ENCODE measurements at places on chromosomes 13 and 19. TPM values are rescaled to one million over a fixed set of nuclear protein-coding genes. Genes with fewer than 3 reads are reported as not detected.
A peak's percentile ranks its signal among the peaks of the same experiment; 100 is the strongest.

The ATP8A2 gene
- total RNA-seq: 0.05 TPM

The NKG7 gene
- not detected for total RNA-seq

The KLK8 gene
- 0.71 TPM for total RNA-seq

- peak; percentile 85 for DNase-seq
- peak overlapping the region; percentile 88 for H3K4me3 ChIP-seq
- no peaks in the 10 kb centered on the region for H3K27me3 ChIP-seq
- peaks cover 55% of the 10 kb centered on the region for H3K36me3 ChIP-seq
- H3K27ac ChIP-seq: peak overlapping the region; percentile 91
- peaks cover 8% of the 10 kb centered on the region for H3K4me1 ChIP-seq
Observed at GRCh38 chr19:17797424-17798201, 2.7 kb downstream of the B3GNT3 start.

- no peaks in the 10 kb centered on the region for H3K27me3 ChIP-seq
- no peak overlapping the region for H3K27ac ChIP-seq
- no peaks in the 10 kb centered on the region for H3K4me1 ChIP-seq
- no peak overlapping the region for H3K4me3 ChIP-seq
Observed at GRCh38 chr13:59086147-59086546, 1077.6 kb downstream of the DIAPH3 start.

DNA sequence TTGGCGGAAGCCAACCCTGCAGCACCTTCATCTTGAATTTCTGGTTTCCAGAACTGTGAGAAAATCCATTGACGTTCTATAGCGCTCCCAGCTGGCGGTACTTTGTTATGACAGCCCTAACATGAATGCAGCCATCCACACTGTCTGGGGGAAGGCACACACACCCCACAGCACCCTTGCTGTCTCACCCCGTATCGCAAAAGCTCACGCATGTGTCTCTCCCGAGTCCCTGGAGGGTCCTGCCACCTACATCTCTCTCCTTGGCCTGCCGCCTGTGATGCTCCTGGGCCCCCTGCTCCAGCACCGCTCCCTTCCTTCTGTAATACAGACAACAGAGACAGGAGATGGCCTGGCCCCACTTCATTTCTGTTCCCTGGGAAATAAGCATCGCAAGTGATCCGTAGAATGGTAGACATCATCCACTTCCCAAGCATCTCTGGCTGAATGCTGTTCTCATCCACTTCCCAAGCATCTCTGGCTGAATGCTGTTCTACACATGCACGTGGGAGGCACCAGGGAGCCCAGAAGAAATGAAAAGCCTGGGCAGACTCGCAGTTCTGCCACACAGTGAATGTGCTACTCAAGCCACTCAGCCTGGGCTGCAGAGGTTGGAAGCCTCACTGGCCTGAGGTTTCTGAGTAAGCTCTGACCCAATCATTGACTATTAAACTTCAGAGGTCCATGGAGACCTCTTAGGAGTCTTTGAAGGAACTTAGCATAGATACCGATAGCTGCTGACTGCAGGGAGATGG lies 29.6 kb downstream of the EPN1 start:
- H3K4me3 ChIP-seq: no peak overlapping the region
- no peak overlapping the region for H3K27ac ChIP-seq
- DNase-seq: no peak
- peaks cover 14% of the 10 kb centered on the region for H3K27me3 ChIP-seq
- peaks cover 39% of the 10 kb centered on the region for H3K36me3 ChIP-seq
- no peaks in the 10 kb centered on the region for H3K4me1 ChIP-seq

DNA sequence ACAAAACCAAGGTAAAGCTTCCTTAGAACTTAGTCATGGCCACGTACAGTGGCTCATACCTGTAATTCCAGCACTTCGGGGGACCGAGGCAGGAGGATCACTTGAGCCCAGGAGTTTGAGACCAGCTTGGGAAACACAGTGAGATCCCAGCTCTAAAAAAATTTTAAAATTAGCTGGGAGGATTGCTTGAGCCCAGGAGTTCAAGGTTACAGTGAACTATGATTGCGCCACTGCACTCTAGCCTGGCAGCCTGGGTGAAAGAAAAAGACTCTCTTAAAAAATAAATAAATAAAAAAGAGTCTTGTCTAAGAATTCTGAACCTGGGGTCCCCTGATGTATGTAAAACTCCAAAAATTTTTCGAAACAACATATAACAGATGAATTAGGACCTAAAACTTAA lies 34.9 kb downstream of the N4BP2L2 start:
- DNase-seq: no peak
- no peak overlapping the region for H3K4me3 ChIP-seq
- H3K27me3 ChIP-seq: no peaks in the 10 kb centered on the region
- H3K4me1 ChIP-seq: no peaks in the 10 kb centered on the region
- H3K27ac ChIP-seq: no peak overlapping the region
